ENCODE measurements at places on chromosomes 1 and 21.
A peak's percentile ranks its signal among the peaks of the same experiment; 100 is the strongest.

GRCh38 chr1:181099152-181100014, 10.9 kb downstream of the IER5 start:
- DNase-seq = peak; percentile 64

GRCh38 chr1:214377485-214377884, 96.5 kb downstream of the SMYD2 start:
- no peak for DNase-seq

DNA sequence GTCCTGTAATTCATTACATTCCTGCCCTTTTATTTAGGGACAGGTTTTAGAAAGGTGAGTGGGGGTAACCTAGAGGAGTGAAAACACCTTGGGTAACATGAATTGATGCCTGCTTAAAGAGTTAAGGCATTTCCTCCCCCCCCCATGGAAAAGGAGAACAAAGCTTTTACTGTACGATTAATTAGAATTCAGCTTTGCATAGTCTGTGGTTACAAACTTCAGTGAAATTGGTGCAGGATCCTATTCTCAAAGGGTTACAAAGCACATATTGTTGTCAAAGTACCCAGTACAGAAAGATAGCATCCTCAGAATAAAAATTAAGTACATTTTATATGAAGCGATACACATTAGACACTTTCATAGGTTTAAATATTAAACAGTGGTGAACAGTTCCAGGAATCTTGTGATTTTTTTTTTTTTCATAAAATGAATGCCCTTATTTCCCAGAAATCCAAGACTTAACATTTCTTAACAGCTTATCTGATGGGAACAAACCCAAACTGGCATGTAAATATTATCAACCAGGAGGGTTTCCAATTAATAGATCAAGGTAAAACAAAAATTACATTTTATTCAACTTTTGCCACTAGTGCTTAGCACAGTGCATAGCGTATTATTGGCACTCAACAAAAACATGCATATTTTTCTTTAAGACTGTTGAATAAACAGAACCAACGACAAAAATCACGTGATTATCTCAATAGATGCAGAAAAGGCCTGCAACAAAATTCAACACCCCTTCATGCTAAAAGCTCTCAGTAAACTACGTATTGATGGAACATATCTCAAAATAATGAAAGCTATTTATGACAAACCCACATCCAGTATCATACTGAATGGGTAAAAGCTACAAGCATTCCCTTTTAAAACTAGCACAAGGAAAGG, 172.7 kb downstream of the PDE4B start:
- no peak for DNase-seq

GRCh38 chr1:12166834-12167492, at the start of gene TNFRSF1B:
TSS of gene TNFRSF1B (plus strand) at chr1:12166991. CDS start at chr1:12167092, 101 bp downstream.
- peak; percentile 81 for DNase-seq

GRCh38 chr21:25734654-25734903, 125 bp downstream of the ATP5PF start:
- no peak for DNase-seq

DNA sequence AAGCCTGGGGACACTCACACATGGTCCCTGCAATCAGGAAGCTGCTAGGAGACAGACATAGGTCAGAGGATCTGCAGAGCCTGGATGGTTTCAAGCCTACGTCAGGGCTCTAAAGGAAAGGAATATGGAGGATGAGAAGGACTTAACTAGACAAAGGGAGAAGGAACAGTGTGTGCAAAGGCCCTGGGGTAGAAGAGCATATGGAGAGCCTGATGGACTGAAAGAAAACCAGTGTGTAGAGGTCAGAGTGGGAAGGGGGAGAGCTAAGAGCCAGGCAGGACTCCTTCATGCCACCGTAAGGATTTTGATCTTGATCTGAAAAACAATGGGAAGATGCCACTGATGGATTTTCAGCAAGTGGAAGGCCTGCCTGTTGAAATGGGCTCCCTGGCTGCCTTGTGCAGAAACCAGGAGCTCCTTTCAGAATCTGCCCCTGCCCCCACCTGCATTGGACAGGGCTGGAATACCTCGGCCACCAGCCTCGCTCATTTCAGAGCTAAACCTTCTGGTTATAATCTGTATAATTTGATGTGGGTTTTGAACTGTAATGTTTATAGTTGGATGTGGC, 8.6 kb downstream of the FHAD1 start:
- no peak for DNase-seq

GRCh38 chr21:33309778-33310177, 15.0 kb upstream of the IFNAR1 start:
- no peak for DNase-seq

GRCh38 chr1:105793536-105794146, 1262.8 kb upstream of the PRMT6 start:
- peak; percentile 17 for DNase-seq

DNA sequence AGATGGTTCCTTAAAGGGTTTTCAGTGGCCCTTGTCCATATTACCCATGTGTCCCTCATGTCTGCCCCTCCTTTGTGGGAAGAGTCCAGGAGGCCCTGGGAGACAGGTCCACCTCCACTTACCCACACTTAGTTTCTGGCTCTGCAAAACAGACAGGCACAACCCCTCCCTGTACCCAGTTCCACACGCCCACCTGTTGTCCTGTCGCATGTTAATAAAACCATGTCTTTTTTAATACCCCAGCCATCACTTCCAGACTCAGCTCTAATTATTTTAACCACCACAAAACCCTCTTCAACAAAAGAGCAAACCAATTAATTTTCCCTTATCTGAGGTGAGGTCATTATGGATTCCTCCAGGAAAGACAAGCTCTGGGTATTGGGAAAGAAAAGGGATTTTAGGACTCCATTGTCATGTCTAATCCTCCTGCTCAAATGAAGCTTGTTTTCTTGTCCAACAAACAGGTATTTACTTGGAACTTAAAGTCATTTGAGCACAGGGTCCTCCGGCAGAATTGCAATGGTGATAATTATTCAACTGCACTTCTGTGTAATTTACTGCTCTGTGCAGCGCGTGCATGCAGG, 68.9 kb downstream of the CCDC185 start:
- DNase-seq = no peak

- DNase-seq = no peak
Measured at GRCh38 chr1:168550971-168551370, 7.2 kb upstream of the XCL2 start.

DNA sequence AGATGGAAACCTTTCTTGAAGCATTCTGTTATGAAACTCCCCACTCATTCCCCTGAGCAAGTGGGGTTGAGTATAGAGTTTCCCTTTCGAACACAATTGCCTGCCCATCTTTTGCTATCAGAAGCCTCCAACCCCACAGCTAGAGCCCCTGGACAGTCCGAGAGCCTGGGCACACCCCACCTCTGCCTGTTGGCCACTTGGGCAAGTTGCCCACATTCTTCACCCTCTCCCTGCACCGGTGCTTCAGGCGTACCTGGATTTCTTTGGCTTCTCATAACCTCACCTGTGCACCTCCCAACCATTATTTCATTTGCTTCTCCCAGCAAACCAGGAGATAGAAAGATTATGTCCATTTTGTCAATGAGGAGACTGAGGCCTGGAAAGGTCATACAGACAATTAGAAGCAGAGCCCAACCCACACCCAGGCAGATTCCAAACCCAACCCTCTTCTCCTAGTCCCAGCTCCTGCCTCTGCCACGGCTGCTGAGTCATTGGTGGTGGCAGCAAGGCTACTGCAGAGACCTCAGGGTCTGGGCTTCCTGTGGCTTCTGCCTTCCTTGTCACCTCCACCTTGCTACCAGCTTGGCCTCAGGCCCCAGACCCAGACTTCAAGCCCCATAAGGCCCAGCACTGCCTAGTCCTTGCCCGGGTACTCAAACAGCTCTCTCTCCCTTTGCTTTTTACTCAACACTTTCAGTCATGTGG, 118.7 kb upstream of the ZBTB40 start:
- DNase-seq = no peak

DNA sequence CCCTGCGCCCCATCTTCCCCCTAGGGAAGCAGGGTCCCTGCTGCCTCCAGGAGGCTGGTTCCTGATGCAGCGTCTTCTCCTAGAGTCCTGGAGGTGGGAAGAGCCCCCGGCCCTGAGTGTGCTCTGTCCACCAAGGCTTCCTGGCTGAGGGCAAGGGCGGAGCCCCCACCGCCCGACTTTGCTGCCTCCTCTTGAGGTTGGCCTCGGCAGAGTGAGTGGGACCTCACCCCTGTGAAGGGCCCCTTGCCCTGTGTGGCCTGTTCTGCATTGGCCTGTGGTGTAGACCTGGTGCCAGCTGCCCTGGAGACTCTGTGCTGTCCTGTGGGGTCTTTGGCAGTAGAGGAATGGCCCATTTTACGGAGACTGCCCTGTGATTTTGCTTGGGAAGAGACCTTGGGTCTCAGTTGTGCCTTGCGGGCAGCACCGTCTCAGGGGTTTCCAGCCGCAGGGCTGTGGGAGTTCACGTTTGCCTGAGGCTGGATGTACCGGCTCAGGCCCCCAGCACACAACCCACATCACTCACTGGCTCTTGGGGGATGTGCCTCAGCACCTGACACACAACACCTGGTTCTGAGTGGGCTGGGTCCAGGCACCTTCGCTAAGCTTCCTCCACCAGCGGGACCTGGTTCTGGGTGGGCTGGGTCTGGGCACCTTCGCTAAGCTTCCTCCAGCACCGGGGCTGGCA, 73.6 kb downstream of the SKI start:
- no peak for DNase-seq

- peak; percentile 66 for DNase-seq
Measured at GRCh38 chr21:45363921-45364467, 41.0 kb upstream of the COL18A1 start.

GRCh38 chr1:165856606-165857005, 29.2 kb downstream of the UCK2 start:
- no peak for DNase-seq

- DNase-seq = no peak
Measured at GRCh38 chr1:232472485-232473041, 157.4 kb downstream of the SIPA1L2 start.

DNA sequence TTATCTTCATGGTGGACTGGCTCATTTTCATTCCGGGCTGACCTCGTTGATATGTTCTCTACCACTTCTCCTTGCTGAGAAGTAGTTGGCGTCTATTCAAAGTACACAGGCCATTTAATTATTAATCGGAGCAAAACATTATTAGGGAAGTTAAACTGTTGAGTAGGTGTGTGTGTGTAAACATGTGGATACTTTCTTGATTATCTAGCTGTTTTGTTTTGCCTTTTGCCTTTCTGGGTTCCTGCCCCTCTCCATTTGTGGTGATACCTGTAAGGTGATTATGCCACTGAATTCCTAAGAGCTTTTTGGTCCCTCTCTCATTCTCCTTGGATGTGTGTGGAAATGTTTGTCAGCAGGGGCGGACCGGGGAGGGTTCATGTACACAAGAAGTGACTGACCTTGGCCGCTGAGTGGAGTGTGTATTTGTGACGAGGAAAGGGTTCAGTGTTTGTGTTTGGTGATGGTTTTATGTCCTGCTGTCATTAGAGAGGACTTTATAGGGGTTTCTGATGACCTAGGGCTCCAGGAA, 56.6 kb upstream of the PPP2R5A start:
- no peak for DNase-seq

- DNase-seq = no peak
Measured at GRCh38 chr1:200527670-200528069, 92.9 kb downstream of the KIF14 start.

DNA sequence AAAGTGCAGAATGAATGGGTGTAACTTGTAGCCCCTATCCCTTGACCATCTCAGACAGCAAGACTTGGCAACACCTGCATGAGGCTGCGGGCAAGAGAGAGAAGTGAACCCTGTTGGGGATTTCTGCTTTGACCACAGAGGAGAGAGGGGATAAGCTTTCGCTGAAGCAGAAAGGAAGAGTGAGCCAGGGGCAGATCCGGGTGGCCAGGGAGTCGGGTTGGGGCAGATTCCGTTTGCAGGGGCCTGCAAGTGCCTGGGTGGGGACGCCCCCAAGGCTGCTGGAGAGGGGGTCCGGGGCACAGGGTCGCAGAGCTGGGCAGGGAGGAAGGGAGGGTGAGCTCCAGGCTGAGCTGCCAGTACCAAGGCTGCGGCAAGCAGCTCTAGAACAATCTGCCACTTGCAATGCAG, 25.3 kb upstream of the PIK3CD start:
- peak; percentile 25 for DNase-seq

DNA sequence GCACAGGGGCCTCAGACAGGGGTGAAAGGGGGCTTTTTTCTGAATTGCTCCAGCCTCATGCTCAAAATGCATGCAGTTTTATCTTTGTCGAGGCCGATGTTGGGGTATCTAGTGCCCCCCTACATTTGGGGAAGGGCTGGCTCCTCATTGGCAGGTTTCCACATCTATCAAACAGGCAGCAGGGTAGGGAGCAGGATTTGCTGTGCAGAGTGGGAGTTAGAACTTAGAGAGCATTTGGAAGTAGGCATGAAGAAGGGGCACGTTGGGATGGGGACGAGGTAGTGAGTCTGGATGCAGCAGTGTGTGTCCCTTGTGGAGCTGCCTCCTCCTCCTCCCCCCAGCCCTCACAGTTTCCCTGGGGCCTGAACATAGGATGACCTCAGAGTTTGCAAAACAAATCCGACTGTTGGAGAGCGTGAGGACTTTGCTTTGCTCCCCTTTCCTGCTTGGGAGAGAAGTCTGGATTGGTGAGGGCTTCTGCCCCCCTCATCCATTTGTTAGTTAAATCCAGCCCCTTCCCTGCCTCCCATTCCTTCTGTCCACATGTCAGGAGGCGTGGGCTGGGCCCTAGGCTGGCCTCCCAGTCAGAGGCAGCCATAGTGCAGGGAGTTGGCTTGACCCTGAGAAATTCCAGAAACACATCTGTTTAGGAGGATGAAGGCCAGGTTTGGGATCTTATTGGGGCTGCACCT, 36.9 kb upstream of the GPR37L1 start:
- no peak for DNase-seq

GRCh38 chr1:169466259-169467230, 19.2 kb downstream of the SLC19A2 start:
- DNase-seq = no peak

GRCh38 chr1:225979421-225979820, 19.7 kb downstream of the SDE2 start:
- DNase-seq = no peak

DNA sequence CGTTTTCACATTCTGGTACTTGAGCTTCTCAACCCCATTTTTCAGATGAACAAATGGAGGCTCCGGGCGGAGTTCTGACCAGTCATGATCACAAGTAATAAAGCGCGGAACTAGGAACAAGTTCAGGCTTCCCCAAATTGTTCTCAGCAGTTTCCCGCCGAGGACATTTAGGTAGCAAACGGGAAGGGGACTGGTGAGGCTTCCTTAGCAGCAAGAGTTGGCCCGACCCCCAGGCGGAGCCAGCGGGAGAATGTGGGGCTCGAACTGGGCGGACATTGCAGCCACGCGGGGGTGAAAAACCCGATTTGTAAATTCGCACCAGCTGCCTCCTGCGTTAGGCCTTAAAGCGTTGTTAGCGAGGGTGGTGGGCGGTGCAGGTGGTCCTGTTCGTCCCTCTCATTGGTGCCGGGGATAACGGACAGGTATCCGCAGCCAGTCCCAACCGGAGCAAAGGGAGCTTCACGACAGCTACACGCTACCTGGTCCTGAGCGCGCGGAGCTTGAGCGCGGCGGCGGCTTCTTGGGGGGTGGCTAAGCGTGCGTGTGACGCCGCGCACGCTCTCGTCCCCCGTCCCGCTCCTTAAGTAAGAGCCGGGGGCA, 15.3 kb downstream of the SEMA6C start:
- DNase-seq = peak; percentile 87

All from activated CD4-positive, alpha-beta T cell treated with anti-CD3 and anti-CD28 coated beads, Interleukin-2, amount 50 U/mL, for 48 hours (primary cell).